Activated gamma-delta T cell (primary cell): ENCODE measurements at places on chromosomes 7 and 10.

DNA sequence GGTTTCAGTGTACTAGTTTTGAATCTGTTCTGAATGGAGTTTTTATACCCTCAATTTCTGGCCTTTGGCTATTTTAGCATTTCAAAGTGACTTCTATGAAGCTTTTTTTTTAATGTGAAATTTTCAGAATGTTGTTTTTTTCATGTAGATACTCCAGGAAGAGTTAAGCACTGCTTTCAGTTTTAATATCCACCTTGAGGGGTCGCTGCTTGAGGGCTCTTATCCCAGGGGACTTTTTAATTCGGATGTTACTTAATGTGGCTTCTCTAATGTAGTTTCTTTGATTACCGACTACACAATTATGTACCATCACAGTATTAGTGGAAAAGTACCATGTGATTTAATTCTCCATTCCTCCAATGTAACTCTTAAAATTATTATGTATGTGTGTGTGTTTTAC lies 5.2 kb downstream of the IFIT5 start:
- no peak for DNase-seq

- DNase-seq: no peak
Observed at GRCh38 chr10:4170181-4170580, 385.2 kb upstream of the KLF6 start.

- no peak for DNase-seq
Observed at GRCh38 chr10:33791272-33791660, 456.8 kb upstream of the NRP1 start.

DNA sequence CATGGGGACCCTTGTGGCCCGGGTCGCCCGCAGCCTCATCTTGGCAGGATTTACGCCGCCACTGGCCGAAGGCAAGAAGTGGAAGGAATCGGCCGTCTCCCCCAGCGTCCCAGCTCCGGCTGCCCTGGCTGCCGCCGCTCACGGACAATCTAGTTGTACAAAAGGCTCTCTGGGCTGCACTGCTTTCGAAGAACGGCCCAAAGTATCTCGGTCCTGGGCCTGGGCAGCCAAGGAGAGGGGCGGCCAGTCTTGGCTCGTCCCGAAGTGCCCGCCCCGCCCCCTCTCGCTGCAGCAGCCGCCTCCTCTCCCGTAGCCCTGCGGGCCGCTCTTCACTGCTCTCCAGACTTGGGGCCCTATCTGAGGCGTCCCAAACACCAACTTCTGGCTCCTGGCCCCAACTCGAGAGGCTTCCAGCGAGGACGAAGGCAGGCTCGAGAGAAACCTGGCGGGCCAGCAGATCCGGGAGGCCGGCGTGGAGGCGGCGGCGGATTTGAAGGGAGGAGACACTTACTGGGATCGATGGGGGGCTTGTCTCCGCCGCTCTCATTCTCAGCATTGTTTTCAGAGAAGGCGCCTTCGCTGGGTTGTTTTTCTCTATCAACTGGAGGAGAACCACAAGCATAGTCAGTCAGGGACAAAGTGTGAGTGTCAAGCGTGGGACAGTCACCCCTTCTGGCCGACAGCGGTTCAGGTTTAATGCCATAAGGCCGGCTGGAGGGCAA lies 809 bp downstream of the HOXA9 start:
- DNase-seq: no peak

DNA sequence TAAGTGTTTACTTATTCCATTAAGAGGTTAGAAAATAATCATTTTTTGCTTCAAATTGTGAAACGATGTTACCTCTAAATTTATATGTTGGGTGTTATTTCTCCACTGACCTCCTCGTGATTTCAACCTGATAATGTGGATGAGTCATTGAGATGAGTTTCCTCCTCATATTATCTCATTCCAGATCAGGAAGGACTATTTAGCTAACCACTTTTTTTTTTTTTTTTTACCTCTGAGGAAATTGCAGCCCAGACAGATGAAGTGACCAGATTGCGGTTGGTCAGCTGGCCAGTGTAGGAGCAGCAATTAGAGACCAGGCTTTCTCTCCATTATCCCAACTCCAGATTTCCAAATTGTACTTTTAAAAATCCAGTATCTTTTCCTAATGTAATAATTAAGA lies 248.7 kb downstream of the FZD1 start:
- DNase-seq: no peak

- DNase-seq: no peak
Observed at GRCh38 chr10:35456784-35457183, 120.5 kb downstream of the CCNY start.

- no peak for DNase-seq
Observed at GRCh38 chr7:90857603-90858002, 261.5 kb downstream of the CDK14 start.

GRCh38 chr7:28390426-28390825 lies 21.9 kb upstream of the CREB5 start:
- DNase-seq: no peak

GRCh38 chr10:119543814-119544642 lies 1.5 kb upstream of the RGS10 start:
- DNase-seq: no peak

DNA sequence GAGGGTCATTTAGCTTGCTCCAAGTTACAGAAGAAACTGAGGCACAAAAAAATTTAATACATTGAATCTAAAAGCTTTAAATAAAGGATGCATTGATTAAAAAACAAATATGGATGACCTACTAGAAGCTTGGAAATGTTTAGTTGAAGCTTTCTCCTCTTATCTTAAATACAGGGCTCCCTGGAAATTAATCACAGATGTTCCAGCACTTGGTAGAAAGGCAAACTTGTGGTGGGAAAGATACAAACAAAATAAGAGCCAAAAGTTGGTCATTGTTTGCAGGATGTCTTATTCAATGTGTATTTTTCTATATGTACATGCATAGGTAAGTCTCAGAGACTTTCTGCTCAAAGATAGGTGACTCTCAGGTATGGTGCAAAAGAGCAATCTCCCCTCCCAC lies 40.7 kb upstream of the LYZL1 start:
- no peak for DNase-seq

DNA sequence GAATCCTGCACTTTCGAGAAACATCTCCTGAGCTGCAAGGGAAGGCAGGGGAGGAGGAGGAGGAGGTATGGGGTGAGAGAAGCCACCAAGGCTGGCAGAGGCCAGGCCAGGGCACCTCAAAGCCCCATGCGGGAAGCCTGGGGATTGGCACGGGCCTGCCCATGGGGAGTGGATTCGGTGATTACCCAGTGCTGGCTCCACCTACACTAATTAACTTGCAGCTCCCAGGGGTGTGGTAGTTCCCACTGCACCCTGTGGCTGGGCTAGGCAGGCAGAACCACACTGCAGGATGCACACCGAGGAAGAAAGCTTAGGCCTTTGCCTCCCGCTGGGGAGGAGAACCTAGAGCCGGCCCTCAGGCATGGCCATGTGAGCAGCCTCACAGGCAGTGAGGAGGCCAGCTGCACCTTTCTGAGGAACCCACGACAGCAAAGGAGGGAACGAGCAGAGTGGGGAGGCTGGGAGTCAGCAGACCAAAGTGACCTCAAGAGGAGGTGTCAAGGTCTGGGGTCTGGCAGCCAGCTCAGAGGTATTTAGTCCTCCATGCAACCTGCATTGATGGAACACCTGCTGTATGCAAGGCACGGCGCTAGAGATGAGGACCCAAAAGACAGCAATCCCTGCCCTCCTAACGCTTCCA lies 27.2 kb downstream of the GRID1 start:
- DNase-seq: no peak

DNA sequence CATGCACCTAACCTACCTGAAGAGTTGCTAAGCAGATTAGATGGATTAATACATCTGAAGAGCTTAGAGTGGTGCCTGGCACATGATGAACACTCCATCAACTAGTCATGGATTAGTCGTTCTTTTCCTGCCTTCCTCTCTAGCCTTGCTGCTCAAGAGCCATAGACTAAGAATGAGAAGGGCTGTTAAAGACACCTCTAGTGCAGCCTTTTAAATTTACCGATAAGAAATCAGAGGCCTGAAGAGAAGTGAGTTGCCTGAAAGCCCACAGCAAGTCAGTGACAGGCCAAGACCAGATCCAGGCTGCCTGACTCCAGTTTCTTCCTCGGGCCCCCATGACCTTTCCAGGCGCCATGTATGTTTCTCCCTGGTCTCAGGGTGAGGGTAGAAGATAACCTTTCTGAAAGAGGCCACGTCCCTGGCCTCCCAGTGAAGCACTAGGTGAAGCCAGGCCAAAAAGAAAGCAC lies 6.5 kb downstream of the TSPAN15 start:
- no peak for DNase-seq

DNA sequence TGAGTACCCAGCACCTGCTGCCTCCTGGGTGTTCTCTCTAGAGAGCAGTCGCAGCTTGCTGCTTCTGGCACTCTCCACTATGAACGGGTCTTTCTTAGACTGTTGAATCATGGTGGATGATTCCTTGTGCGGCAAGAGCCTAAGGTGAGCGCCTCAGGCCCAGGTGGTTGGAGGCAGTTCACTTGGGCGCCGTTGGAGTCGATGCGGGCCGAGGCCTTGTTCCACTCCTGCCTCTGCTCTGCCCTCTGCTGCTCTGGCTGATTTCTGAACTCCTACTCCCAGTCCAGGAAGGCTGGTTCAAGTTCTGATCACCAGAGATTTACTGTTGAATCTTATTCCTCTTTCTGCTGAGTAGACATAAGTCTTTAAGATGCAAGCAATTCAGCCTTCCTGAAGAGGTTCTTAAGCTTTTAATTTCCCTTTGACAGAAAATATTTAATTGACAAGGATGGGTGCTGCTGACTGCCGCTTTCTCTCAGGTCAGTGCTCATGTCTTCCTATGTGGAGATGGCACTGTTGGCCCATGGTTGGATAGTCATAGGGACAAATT lies 10.4 kb downstream of the YKT6 start:
- DNase-seq: no peak

- DNase-seq: no peak
Observed at GRCh38 chr10:131311661-131312477, at the start of gene TCERG1L. Gene TCERG1L, minus strand, starts transcription at chr10:131311721. Its CDS starts 86 bp downstream, at chr10:131311635.

DNA sequence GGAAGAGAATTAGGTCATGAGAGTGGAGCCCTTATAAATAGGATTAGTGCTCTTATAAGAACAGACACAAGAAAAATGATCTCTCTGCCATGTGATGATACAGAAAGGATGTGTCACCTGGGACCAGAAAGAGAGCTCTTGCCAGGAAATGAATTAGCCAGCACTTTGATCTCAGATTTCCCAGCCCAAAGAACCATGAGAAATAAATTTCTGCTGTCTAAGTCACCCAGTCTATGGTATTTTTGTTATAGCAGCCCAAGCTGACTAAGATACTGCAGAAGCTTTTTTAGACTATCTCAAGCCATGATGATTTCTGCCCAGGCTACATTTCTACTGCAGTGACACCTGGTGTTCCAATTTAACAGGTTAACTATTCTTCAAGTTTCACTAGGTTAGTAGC lies 84.8 kb downstream of the RSU1 start:
- DNase-seq: no peak

DNA sequence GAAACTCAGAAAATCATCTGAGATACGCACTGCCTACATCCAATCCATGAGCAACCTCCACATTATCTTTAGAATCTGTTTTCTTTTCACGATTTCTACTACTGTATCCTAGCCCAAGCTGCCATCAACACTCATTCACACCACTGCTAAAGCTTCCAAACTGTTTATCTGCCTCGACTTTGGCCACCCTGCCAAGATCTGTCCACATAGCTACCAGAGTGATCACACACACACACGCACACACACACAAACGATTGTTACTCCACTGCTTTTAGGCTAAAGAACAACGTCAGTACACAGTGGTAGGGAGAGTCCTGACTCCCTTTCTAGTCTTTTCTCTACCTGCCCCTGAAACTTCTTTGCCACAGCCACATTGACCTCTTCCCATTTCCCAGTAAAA lies 142.0 kb downstream of the CCDC71L start:
- no peak for DNase-seq

DNA sequence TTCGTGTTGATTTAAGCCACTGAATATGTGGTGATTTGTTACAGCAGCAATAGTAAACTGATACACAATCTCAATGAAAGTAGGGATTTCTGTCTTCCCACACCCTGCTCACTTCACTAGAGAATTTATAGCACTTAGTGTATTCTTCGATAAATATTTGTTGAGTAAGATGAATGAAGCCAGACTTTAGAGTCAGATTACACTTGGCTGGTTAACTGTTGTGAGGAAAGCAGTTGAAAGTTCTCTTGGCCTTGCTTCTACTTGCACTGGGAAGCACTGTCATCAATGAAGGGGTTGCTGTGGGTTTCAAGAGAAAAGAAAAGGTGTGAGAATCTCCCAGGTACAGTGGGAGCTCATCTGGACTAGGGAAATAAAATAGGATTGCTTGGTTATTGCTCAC lies 82.1 kb upstream of the IGFBP3 start:
- DNase-seq: no peak

GRCh38 chr7:127976738-127977120 lies 54.5 kb downstream of the LRRC4 start:
- no peak for DNase-seq

DNA sequence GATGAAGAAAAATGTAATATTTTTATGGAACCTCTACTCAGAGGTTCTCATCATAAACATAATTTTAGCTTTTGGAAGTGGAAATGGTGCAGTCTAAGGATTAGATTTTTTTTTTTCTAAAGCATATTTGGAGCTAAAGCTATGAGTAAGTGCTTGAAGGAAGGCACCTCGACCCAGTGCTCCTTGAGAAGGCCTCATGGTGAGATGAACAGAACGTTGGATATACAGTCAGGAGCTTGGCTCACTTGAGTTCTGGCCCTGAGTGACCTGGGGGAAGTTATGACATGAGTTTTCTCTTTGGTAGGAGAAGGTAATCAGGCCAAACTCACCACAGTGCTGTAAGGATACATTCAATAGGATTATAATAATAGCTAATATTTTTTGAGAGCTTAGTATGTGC lies 163.3 kb downstream of the JCAD start:
- no peak for DNase-seq

DNA sequence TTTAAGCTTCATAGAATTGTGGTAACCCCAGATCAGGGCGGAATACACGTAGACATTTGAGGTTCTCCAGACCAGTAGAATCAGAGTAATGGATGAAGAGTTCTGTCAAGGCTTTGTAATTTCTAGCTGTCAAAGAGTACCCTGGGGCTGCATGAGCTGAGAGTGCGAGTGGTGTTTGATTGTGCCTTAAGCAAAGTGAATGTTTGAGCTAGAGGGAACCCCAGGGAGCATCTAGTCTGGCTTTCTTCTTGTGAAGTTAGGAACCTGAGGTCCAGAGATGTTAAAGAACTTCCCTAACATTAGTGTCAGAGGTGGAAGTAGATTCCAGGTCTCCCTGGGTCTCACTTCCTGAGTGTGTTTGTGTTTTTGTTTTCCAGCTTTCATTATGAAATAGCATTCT lies 212.3 kb upstream of the FZD1 start:
- no peak for DNase-seq
